Lung (tissue), 17 donors: ENCODE measurements at places on chromosomes 16 and 17. TPM values are rescaled to one million over a fixed set of nuclear protein-coding genes. Genes with fewer than 3 reads are reported as not detected.

Gene MPO
- 62.0 TPM for total RNA-seq

GRCh38 chr16:22353191-22353919 is 21.1 kb downstream of the CDR2 start:
- H3K4me3 ChIP-seq: no peak overlapping the region
- no peaks in the 10 kb centered on the region for H3K27me3 ChIP-seq
- peaks cover 19% of the 10 kb centered on the region for H3K36me3 ChIP-seq
- no peak overlapping the region for H3K27ac ChIP-seq

- H3K27me3 ChIP-seq: peaks cover 4% of the 10 kb centered on the region
- no peaks in the 10 kb centered on the region for H3K36me3 ChIP-seq
- DNase-seq: peak; percentile 91
- H3K4me1 ChIP-seq: no peaks in the 10 kb centered on the region
- no peak overlapping the region for H3K4me3 ChIP-seq
These were observed 58.6 kb upstream of the TNRC6A start for GRCh38 chr16:24670623-24671454.

- no peaks in the 10 kb centered on the region for H3K27me3 ChIP-seq
- no peaks in the 10 kb centered on the region for H3K4me1 ChIP-seq
- H3K4me3 ChIP-seq: no peak overlapping the region
- peak; percentile 60 for DNase-seq
- H3K27ac ChIP-seq: no peak overlapping the region
These were observed 1.6 kb downstream of the OSGIN1 start for GRCh38 chr16:83954577-83955016.

GRCh38 chr17:19708431-19709175 is 7.8 kb downstream of the SLC47A2 start:
- no peak overlapping the region for H3K27ac ChIP-seq
- no peaks in the 10 kb centered on the region for H3K27me3 ChIP-seq
- H3K4me1 ChIP-seq: no peaks in the 10 kb centered on the region

DNA sequence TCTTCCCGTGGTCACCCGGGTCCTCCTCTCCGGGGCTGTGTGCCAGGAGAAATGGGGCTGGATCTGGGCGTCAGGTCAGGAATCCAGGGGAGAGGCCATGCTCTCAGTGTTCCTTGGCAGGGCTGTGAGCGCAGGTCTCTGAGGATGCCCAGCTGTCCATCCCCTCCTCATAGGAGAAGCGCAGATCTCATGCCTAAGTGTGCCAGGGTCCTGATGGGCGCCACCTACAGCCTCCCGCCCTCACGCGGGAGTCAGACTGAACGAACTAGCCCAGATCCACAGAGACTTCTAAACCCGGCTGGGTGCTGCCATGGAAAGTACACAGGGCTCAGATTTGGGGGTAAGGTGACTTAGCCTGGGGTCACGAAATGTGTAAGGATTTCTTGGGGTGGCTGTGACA is 24.3 kb downstream of the MGRN1 start:
- H3K36me3 ChIP-seq: peaks cover 23% of the 10 kb centered on the region
- no peak overlapping the region for H3K4me3 ChIP-seq
- H3K4me1 ChIP-seq: no peaks in the 10 kb centered on the region
- H3K27me3 ChIP-seq: no peaks in the 10 kb centered on the region
- H3K27ac ChIP-seq: no peak overlapping the region
- no peak for DNase-seq

DNA sequence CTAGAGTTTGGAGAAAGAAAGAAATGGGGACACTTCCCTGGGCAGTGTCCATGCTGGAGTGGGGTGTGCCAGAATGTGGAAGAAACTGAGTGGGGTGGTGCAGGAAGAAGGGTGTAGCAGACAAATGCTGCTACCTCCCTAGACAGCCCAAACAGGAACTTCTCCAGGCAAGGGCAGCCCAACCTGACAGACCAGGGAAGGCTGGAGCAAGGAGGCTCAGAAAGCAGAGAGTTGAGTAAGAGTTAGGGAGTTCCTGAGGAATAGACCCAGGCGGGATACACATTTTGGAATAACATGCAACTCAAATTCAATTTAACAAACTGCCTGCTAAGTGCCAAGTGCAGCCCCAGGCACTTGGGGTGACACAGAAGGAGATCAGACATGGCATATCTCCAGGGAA is 1.0 kb upstream of the MYO18A start:
- H3K27ac ChIP-seq: peak overlapping the region; percentile 95
- no peaks in the 10 kb centered on the region for H3K36me3 ChIP-seq
- no peaks in the 10 kb centered on the region for H3K27me3 ChIP-seq
- DNase-seq: no peak

GRCh38 chr17:8292639-8293395 is 2.4 kb downstream of the SLC25A35 start:
- H3K4me1 ChIP-seq: peaks cover 2% of the 10 kb centered on the region
- H3K27ac ChIP-seq: peak overlapping the region; percentile 37
- no peaks in the 10 kb centered on the region for H3K27me3 ChIP-seq
- no peaks in the 10 kb centered on the region for H3K36me3 ChIP-seq

Gene NHLRC4
- total RNA-seq: 8.6 TPM
